ENCODE measurements at places on chromosomes 1 and 21.

DNA sequence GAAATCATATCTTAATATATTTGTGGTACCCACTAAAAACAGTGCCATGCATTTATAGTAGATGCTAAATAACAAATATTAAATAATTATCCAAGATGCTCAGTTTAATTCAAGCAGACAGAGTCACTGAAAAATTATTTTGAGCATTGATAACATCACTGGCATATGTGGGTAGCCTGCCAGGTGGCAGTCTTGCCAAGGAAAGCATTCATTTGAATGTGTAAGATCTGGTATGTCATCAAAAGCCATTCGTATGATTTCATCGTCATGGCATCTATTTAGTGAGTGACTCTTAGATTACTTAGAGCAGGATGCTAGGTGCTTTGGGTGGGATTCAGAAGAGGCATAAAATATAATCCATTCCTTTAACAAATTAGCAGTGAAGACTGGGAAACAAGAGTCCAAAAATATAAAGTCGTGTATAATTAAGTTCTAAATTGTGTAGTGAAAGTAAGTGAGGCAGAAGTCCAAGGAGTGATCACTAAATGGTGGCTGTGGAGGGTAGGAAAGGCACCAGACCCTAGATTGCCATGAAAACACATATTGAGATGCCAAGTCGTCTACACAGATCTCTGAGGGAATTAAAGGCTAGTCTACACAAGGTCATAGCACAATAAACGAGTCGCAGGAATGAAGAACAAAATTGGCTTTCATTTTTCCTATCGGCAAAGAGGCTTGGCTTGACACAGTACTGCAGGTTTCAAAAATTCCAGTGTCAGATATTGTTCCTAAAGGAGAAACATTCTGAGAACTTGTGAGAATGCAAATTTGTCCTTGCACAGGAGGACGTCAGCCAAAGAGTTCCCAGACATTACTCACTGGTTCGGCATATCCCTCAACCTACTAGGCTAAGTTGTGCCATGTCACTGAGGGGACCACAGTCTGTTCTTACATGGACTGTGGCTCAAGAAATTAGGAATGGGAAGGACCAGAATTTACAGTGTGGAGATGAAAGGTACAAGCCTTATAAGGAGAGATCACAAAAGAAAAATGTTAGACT, 130.8 kb downstream of the LYPLAL1 start:
- H3K27me3 ChIP-seq: no peaks in the 10 kb centered on the region
- no peak overlapping the region for H3K27ac ChIP-seq
- no peak overlapping the region for H3K4me3 ChIP-seq
- DNase-seq: no peak

GRCh38 chr1:25815208-25816111, 4.3 kb upstream of the MTFR1L start:
- peaks cover 3% of the 10 kb centered on the region for H3K36me3 ChIP-seq
- DNase-seq: no peak
- H3K4me1 ChIP-seq: peaks cover 22% of the 10 kb centered on the region

DNA sequence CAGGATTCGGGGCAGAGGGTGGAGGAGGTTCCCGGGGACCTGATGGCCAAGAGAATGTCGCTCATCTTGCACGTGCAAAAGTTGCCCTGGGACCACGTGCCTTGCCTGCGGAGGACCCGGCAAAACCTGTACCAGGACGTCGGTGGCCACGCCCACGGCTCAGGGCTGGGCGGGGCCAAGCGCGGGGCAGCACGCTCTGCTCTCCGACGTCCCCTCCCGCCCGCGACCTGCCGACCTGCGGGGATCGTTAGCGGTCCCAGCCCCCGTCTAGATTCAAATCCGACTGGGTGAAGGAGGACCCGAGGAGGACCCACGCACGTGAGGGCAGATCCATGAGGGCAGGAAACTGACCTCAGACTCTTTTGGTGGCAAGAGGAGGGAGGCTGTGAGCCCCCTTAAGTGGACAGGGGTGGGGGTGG, at the start of gene C1orf167:
Gene C1orf167 (plus strand): TSS at position 206 of the 419 bp plus-strand sequence. CDS start 2,208 bp downstream, outside the sequence.
- peaks cover 3% of the 10 kb centered on the region for H3K4me1 ChIP-seq
- H3K36me3 ChIP-seq: no peaks in the 10 kb centered on the region
- no peak within 1 kb of the TSS for H3K27ac ChIP-seq
- no peak within 1 kb of the TSS for H3K4me3 ChIP-seq
- H3K27me3 ChIP-seq: no peaks in the 10 kb centered on the region
- DNase-seq: peak; percentile 67

- no peak overlapping the region for H3K27ac ChIP-seq
- H3K27me3 ChIP-seq: no peaks in the 10 kb centered on the region
- H3K4me3 ChIP-seq: no peak overlapping the region
- no peaks in the 10 kb centered on the region for H3K36me3 ChIP-seq
- no peaks in the 10 kb centered on the region for H3K4me1 ChIP-seq
Observed at GRCh38 chr1:232435729-232436128, 194.2 kb downstream of the SIPA1L2 start.
